PC-9 (cell line): ENCODE measurements at places on chromosomes 7 and 10.

DNA sequence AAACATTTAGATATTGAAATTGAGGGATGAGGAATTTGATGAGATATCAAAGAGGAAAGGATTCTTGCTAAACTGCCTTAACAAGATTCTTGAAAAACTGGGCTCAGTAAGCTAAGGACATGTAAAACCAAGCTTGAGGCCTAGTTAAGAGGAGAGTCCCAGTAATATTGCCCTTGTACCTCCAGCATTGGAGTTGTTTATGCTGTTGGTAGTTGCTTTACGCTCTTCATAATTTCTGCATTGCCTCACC, 156.1 kb upstream of the TRIM24 start:
- DNase-seq, result no peak
- H3K36me3 ChIP-seq, result 0 out of 2 replicates have a peak, but pooled peaks cover 4% of the 10 kb centered on the region
- peaks cover 26% of the 10 kb centered on the region for H3K4me1 ChIP-seq
- H3K4me3 ChIP-seq, result no peak overlapping the region; the same call in 1 of the 2 replicates
- H3K27ac ChIP-seq, result peak overlapping the region; percentile 76

GRCh38 chr10:48946891-48947500, 7.4 kb upstream of the LRRC18 start:
- H3K36me3 ChIP-seq, result no peaks in the 10 kb centered on the region
- no peak overlapping the region for H3K4me3 ChIP-seq
- no peak overlapping the region for H3K27ac ChIP-seq
- no peaks in the 10 kb centered on the region for H3K4me1 ChIP-seq
- DNase-seq, result no peak

GRCh38 chr7:141497391-141497790, 53.8 kb upstream of the AGK start:
- DNase-seq, result no peak
- H3K27ac ChIP-seq, result no peak overlapping the region
- no peaks in the 10 kb centered on the region for H3K36me3 ChIP-seq
- H3K4me1 ChIP-seq, result no peaks in the 10 kb centered on the region

- H3K27ac ChIP-seq, result no peak overlapping the region
- H3K27me3 ChIP-seq, result no peaks in the 10 kb centered on the region
- H3K36me3 ChIP-seq, result no peaks in the 10 kb centered on the region
- no peak for DNase-seq
- no peak overlapping the region for H3K4me3 ChIP-seq
These were observed 832.4 kb downstream of the DNAJB9 start for GRCh38 chr7:109402107-109402506.

GRCh38 chr10:70169011-70169410, 1.3 kb downstream of the SAR1A start:
- peaks cover 30% of the 10 kb centered on the region; the same call in 1 of the 2 replicates for H3K36me3 ChIP-seq
- no peaks in the 10 kb centered on the region for H3K27me3 ChIP-seq
- peaks cover 31% of the 10 kb centered on the region for H3K4me1 ChIP-seq
- DNase-seq, result no peak
- peak overlapping the region; percentile 98 for H3K4me3 ChIP-seq

- DNase-seq, result no peak
- no peaks in the 10 kb centered on the region for H3K27me3 ChIP-seq
- no peaks in the 10 kb centered on the region for H3K36me3 ChIP-seq
- H3K4me1 ChIP-seq, result peaks cover 24% of the 10 kb centered on the region
- no peak overlapping the region for H3K4me3 ChIP-seq
These were observed 41.1 kb downstream of the PPP1R3C start for GRCh38 chr10:91591797-91592174.

DNA sequence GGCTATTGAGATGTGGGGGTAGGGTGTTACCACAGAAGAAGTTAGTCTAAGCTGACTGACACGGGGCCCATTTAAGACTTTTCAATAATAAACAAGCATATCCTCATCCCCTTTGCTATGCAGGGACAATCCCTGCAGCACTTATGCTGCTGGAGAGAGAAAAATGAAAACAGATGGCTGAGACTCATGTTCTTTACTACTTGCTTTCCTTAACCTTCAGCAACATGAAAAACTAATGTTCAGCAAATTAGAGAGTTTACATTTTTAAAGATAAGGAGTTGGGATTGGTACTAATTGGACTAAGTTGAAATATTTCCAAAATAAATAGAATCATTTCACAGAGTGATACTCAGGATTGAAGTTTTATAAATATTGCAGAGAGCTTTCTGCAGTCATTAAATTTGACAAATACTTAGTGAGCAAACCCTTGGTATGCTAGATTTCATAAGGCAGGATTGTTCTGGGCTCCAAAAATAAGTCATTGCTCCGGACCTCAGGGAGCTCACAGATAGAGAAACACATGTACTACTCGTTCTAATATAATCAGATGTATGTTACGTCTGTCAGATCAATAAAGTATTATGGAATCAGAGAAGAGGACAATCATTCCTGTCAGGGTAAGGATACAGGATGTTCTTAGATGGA, 147.1 kb upstream of the LRRN3 start:
- no peaks in the 10 kb centered on the region for H3K36me3 ChIP-seq
- no peaks in the 10 kb centered on the region for H3K4me1 ChIP-seq
- H3K27me3 ChIP-seq, result no peaks in the 10 kb centered on the region
- DNase-seq, result no peak
- H3K27ac ChIP-seq, result no peak overlapping the region
- H3K4me3 ChIP-seq, result no peak overlapping the region

GRCh38 chr10:117241541-117242462, 888 bp downstream of the SLC18A2 start:
- no peak for DNase-seq
- no peak overlapping the region for H3K4me3 ChIP-seq
- no peaks in the 10 kb centered on the region for H3K27me3 ChIP-seq

DNA sequence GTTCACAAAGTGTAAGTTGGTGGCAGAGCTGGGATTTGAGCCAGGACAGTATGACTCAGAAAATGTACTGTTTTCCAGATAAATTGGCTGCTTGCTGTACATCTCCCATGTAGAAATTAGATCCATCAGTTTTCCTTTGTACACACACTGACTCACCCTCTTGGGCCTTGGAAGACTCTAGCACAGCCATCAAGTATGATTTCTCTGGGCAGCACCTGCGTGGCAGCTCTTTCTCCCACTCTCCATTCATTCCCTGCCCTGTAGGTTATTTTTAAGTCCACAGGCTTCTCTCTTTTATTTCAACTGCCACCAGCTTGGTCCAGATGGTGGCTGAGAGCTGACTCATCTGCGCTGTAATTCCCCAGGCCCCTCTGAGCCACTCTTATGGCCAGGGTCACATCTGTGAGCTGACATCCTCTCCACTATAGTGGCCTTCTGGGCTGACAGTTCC, 28.3 kb upstream of the SDK1 start:
- H3K4me1 ChIP-seq, result peaks cover 16% of the 10 kb centered on the region
- H3K36me3 ChIP-seq, result no peaks in the 10 kb centered on the region
- no peaks in the 10 kb centered on the region for H3K27me3 ChIP-seq
- no peak overlapping the region for H3K4me3 ChIP-seq
- H3K27ac ChIP-seq, result no peak overlapping the region

DNA sequence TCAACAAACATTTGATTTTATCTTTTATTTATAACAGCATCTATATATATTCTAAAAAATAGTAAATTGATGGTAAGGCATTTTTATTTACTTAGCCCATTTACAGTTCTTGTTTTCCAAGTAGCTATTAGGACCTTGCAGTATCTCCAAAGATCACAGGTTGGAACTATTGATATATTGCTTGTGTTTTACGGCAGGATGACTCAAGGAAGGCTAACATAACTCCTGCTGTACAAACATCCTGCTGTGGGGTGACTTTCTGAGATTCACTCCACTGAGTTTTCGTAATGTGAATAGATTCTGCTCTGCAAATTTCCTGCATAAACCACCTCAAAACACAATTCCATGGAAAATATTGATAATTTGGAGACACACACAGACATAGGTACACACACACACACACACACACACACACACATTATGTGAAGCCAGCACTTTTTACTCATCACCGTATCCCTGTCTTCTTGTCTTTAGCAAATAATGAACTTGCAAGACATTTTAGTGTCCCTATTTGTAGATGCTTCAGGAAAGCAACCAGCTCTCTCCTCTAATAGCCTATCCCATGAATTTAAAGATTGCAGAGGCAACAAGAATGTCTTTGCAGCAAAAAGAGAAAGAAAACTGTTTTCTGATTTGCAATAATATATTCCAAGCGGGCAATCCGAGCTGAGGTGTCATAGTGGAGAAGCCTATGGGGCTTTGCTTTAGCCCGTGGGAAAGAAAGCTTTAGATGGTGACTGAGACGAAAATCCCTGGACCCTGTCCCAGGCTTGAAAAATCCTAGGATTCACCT, 722 bp downstream of the AGR2 start:
- no peaks in the 10 kb centered on the region for H3K27me3 ChIP-seq
- peak overlapping the region; percentile 67 for H3K27ac ChIP-seq
- H3K4me1 ChIP-seq, result peaks cover 55% of the 10 kb centered on the region
- peak overlapping the region; percentile 55 for H3K4me3 ChIP-seq
- DNase-seq, result peak; percentile 82

DNA sequence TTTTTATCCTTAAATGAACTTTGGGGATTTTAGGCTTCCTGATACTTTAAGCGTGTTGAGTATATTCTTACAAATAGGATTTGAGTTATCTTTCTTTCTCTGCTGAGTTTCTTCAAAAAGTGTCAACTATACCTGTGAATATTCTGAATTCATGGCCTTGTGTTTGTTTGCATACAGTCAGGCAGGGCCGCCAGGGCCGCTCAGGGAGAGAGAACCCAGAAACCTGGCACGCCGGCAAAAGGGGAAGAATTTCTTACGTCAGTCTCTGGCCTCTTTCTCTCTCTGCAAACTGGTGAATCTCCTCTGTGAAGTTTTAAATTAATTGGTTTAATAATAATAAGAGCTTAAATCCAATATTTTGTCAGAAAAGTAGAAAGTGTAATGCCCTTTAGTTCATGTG, 29.3 kb upstream of the BNIP3 start:
- no peaks in the 10 kb centered on the region for H3K4me1 ChIP-seq
- no peak overlapping the region for H3K27ac ChIP-seq
- no peaks in the 10 kb centered on the region; the same call in 1 of the 2 replicates for H3K27me3 ChIP-seq
- DNase-seq, result no peak
- H3K36me3 ChIP-seq, result no peaks in the 10 kb centered on the region

DNA sequence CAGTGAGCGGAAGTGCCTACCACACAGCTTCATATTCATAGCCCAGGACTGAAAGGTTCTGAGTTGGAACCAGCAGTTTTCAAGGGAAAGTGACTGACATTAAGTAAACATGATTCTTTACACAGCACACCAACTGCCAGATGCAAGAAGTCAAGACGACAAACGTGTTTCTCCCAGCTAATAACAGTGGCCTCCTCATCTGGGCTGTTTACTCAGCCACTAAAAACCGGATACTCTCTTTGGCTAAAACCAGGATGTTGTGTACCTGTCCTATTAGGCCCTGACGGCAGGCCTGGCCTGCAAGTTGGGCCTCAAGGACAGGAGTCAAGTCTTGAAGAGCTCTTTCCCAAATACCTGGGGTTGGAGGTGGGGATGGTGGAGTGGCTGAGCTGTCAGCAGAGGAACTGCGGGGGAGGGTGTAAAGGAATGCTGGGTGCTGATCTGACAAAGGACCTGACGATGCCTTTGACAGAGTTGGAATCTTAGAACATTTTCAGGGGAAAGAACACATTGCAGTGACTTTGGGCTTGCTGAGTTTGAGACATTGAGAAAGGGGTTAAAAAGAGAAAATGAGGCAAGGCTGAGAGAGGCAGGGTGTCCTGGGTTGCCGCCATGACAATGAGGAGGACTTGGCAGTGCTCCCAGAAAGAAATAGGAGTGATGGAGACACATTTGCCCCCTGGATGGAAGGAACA, 57.7 kb downstream of the STEAP1B start:
- peaks cover 20% of the 10 kb centered on the region for H3K4me1 ChIP-seq
- no peaks in the 10 kb centered on the region for H3K36me3 ChIP-seq
- DNase-seq, result no peak
- no peaks in the 10 kb centered on the region for H3K27me3 ChIP-seq

GRCh38 chr10:19169041-19169440, 120.4 kb downstream of the MALRD1 start:
- H3K27me3 ChIP-seq, result no peaks in the 10 kb centered on the region
- no peak overlapping the region for H3K27ac ChIP-seq
- H3K36me3 ChIP-seq, result no peaks in the 10 kb centered on the region
- H3K4me1 ChIP-seq, result no peaks in the 10 kb centered on the region
- DNase-seq, result no peak
- H3K4me3 ChIP-seq, result no peak overlapping the region

- no peaks in the 10 kb centered on the region for H3K36me3 ChIP-seq
- no peak for DNase-seq
- H3K27me3 ChIP-seq, result no peaks in the 10 kb centered on the region
- no peak overlapping the region for H3K27ac ChIP-seq
- no peaks in the 10 kb centered on the region for H3K4me1 ChIP-seq
- H3K4me3 ChIP-seq, result no peak overlapping the region
These were observed 77.3 kb upstream of the ARMC3 start for GRCh38 chr10:22850541-22850940.
